ENCODE measurements at places on chromosomes 5 and 9.

DNA sequence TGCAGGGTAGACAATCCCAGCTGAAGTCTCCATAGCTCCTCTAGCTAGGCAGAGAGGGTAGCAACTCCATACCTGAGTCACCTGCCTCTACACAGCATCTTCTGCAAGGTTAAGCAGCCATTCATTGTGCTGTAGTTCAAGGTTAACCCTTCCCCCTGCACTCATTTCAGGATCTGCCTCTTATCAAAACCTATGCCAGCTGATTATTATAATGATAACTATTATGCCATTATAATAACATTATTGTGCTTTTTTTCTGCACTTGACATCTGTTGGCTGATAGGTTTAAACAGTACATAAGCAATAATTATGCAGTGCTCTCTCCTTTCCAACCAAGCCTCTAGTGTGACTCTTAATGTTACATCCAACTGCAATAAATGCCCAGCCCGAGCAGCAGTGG, 17.3 kb downstream of the SIL1 start:
- no peak for DNase-seq

GRCh38 chr5:114912189-114912920, 257.4 kb downstream of the TRIM36 start:
- DNase-seq, result no peak

DNA sequence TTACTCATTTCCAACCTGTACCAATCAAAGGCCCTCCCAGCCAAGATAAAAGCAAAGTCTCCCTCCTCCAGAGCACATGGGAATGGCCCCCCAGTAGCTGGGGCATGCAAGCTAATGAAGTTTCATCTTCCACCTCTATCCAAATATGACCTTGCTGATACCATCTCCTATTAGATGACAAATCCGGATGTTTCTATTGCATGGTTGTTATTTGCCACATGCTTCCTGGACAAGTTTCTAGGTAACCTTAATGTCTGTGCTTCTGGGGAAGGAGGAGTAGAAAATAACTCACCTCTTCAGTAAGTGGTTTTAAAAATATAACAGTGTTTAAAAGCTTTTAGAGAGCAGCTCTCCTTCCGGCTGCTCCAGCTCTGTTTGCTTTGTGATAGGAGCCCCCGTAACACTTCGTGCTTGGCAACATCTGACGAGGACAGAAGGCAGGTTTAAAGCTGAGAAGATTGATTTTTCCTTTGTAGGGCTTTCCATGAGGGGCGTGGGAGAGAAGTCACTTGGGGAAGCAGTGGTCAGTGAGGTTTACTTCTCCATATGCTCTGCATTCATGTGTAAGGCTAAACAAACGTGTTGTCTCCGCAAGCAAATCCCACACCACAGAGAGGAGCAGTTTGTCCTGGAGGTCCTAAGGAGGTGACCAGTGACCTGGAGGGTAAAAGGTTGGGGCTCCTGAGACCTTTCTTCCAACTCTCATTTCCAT, 40.3 kb upstream of the GLRX start:
- DNase-seq, result no peak

DNA sequence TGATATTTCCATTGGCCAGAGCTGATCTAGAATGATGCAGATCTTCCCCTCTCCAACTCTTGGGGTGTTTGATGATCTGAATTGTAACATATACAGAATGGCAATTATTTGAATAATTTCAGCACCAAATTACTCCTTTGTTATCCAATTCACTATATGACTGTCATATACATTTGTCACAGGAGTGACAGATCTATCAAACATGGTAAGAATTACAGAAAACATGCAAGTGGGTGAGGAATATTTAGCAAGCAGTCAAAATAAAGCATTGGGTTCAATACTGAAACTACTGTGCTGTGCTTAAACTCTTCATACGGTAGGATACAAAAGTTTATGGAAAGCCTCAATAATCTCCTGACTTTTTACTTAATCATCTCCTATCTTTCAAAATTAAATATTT, 8.8 kb downstream of the MPDZ start:
- no peak for DNase-seq

GRCh38 chr5:180070756-180071530, 616 bp downstream of the RNF130 start:
- DNase-seq, result no peak

GRCh38 chr9:123387686-123388085, 31.7 kb downstream of the CRB2 start:
- DNase-seq, result no peak

- DNase-seq, result no peak
Observed at GRCh38 chr5:135881819-135882218, 13.8 kb downstream of the IL9 start.

DNA sequence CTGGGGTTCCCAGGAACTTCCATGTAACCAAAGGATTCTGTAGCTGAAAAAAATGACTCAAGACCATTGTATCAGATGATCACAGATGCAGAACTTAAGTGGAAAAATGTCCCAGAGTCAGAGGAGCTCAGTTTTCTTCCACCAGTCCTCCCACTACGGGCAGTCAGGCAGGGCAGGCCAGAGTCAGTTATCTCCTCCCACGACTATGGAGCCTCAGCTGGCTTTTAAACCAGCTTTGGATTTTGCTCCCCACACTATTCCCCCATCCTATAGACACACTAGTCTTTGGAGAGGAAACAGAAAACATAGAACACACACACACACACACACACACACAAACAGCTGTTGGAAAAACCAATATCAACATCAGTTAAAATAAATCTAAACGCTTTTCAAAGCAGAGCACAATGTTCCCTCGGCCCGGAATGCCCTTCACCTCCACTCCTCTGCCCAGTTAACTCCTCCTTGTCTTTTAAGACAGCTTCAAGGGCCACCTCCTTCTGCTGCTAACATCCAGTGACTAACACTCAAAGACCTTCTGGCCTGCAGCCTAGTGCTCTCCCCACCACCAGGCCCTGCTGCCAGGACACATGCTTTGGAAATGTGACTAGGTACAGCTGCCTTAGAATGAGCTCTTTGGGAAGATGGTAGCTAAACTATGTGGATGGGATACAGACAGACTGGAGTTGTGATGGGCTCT, 56.8 kb downstream of the NIPAL4 start:
- no peak for DNase-seq

DNA sequence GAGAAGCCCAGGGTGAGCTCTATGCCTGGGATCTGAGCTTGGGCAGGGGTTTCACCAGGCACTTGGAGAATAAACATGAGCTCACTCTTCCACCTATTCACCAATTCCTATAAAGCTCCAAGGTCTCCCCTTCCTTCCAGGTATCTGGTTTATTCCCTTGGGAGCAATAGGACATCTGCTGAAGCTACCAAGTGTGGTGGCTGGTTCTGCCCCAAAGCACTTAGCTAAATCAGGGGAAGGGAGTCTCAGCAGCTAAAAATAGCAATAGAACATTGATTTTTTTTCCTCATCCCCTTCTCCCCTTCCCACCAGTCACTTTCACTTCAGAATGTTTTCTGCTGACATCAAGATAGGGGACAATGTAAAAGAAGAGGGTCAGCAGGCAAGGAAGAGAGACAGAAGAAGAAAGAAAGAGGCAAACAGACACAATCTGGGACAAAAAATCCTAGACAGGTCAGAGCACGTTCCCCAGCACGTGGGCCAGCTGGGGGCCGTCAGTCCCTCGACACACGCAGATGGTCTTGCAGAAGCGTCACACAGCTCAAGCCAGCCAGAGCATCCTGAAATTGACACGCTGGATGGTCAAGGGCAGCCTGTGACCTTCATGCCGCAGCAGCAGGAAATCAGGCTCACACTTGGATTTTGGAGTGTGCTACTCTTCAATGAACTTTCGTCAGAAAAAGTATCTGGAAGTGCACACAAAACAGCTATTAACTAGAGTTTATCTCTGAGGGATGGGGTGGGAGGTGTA, 176.0 kb downstream of the ZNF608 start:
- DNase-seq, result no peak

DNA sequence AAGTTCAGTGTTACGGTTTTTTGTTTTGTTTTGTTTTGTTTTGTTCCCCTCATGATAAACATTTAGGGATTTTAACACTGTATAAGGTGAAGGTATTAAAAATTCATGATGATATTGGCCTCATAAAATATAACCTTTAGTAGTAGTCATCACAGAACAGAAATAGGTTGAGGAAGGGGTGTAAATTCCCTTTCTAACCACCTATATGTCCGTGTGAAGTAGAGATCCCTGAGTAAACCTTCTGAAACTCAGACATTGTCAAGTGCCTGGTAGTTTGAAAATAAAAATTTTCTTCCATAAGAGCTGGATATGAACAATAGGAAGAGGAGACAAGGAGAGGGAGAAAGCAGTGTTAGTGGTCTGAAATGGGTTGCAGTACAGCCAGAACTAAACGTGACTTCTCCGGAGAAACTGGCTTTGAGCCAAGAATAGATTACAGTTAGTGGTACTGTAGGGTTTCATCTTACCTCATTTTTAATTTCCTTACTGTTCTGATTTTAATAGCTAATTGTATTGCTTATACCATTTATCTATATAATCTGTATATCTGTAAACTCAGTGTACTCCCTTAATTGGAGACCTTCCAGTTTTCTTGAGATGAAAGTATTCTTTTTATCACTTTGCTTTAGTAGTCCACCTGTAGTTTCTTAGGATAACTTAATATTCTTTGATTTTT, 18.3 kb downstream of the UGCG start:
- peak; percentile 14 for DNase-seq

DNA sequence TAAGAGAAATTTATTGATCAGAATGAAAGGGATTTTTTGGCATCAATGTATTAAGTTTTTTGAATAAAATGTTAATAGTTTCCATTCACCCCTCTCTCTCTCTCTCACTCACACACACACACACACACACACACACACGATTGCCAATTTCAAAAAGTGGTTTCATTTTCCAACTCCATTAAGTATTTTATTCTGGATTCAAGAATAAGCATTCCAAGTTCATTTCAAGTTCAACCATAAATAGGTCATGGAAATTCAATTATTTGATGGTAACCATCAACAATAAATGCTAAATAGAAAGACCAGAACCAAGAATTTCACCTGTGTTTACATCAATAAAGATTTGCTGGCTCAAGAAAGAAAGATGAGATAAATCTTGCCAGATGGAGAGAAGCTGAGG, 171.6 kb downstream of the ADAMTS12 start:
- no peak for DNase-seq

DNA sequence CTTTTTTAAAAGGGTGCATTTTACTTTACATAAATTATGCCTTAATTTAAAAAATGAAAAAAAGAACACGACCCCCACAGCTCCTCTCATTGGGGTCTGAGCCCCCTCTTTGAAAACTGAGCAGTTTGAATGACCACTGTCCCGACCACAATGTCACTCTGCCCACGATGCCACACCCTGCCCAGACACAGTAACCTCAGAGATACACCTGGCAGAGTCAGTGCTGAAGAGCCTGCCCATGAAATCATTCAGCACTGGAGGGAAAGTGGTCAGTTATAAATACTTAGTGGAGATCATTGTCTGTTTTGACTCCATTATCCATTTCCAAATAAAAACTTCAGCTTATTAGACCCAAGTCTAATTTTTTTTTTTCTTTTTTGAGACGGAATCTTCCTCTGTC, 49.3 kb downstream of the DNAJC21 start:
- no peak for DNase-seq

DNA sequence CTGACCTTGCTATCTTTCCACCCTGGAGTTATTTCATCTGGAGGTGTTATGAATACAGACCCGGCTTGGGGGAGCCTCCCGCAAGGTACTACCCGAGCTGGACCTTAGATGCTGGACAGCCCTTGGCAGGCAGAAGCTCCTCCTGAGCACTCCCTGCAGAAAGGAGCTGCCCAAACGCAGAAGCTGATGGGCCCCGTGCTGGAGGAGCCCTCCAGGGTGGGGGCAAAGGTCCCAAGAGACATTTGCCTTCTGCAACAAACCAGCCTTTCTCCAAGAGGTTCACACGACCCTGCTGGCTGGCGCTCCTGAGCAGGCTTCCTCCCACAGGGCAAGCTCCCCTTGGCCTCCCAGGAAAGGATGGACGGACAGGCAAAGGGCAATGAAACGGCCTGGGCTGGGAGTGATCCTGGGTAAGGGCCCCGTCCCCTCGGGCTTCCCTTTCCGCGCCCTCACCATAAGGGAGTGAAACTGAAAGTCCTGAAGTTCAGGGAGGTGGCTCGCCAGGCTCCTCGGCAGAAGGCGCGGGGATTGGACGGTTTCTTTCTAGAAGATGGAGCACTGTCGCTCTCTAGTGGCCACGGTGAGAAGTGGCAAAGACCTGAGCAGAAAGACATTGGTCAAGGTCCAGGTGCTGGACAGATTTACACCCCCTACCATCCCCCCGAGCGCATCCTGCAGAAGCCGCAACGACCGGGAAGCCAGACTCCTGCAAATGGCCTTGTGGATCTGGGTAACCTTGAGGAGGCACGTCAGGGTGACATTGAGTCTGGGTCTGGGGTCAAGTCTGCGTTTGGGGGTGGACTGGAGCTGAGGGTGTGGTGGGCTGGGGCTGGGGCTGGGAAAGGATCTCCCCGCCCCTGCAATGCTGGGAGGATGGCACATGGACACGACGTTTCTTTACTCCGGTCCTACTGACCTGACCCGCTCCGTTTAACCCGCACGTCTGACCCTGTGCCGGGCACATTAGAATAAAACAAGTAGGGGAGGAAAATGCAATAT, 56.4 kb downstream of the NEURL1B start:
- peak; percentile 12 for DNase-seq

DNA sequence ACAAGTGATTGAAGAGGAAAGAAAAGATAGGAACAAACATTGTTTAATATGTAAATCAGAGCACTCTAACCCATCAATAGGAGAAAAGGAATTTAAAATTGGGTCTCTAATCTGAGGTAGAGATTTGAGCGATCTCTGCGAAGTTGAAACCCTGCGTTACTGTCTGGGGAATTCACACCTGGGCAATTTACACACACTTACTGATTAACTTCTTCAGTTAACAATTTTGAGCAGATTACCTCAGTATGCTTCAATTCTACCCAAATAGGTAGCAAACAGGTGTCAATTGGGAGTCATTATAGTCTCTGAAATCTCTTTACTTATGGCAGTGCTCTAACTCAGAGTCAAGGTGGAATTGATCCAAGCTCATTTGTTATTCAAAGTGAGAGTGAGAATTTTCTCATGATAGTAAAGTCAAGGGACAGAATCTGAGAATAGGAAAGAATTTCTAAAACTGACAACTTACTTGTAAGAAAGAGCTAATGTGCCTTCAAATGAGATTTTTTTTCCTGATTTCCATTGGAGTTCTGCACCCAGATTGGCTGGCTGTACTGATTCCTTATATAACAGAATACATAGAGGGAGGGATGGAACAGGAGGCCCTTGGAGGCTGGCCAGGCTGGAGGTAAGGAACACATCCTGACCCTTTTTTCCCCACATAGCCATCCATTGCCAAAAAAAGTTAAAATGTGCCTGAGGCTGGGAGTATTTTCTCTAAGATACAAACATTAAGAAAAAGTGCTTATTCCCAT, 27.1 kb upstream of the IFNA14 start:
- no peak for DNase-seq

DNA sequence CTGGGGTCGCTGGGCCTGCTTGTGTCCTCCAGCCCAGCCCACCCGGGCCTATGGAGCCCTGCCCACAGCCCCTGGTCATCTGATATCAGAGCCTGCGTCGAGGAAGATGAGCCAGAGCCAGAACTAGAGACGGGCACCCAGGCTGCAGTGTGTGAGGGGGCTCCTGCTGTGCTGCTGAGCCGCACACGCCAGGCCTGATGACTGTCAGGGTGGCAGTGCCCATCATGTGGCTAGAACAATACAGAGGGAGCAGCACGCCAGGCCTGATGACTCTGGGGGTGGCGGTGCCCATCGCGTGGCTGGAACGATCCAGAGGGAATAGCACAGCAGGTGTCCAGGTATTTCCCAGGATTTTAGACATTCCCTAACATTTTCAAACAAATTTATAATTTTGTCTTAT, 9.2 kb upstream of the LRRC14B start:
- DNase-seq, result no peak
